ENCODE measurements at places on chromosomes 6 and 20.

- no peak for DNase-seq
Measured at GRCh38 chr6:127365874-127366273, 22.5 kb upstream of the ECHDC1 start.

DNA sequence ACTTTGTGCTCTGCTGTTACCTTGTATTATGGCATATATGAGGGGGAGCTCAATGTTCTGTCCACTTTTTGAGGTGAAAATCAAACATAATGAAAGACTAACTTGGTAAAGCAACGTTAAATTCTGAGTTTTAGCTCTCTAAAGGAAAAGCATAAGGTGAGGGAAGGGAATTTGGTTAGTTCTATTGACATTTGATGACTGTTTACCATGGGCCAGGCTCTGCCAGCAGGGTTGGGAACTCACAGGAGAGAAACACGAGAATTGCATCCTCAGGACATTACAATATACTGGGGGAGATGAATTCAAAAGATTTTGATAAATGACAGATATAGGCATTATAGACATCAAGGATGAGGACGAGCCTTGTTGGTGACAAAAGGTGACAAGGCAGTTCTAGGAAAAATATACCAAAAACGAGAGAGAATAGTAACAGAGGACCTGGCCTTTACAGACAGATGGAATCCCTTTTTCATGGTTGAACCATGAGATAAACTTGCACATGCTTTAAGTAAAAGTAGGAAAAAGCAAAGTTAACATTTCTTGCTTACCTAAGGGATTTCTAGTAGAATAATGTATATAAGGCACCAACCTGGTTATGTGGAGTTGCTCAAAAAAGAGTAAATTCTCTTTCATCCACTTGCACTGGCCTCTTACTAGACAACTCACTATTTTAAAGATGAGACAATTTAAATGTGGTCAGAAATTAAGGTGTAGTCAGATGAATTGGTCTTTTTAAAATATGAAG, 191.4 kb downstream of the NKAIN2 start:
- no peak for DNase-seq

DNA sequence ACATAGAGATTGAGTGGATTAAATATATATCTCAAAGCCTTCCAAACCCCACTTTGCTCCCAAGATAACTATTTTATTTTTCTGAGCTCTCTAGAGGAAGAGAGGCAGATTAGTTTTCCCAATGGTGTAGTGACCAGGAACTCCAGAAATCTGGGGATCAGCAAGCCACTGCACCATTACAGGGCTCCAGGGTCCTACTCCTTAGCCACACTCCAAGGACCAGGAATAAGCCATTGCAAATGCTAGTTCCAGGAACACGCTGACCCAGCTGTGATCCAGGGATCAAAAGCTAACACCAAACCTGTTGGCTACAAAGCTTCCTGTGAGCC, 97.7 kb upstream of the IYD start:
- DNase-seq = no peak

DNA sequence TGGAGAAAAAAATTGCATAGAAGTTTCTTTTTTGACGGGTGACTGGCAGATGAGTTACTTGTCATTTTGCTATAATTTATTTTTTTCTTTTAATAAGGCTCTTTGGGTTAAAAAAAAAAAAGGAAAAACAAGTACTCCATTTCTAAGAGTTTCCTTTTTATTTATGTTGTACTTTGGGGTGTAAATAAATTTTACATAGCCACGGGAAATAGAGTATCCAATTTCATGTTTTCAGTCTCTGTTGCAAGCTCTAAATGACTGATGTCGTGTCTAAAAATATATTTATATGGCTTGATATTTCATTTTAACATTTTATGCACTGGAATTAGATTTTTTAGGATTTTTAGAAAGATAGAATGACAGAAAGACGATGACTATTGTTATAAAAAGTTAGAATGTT, 3.4 kb downstream of the EYA4 start:
- no peak for DNase-seq

- no peak for DNase-seq
Measured at GRCh38 chr6:11495565-11496145, 41.9 kb upstream of the TMEM170B start.

DNA sequence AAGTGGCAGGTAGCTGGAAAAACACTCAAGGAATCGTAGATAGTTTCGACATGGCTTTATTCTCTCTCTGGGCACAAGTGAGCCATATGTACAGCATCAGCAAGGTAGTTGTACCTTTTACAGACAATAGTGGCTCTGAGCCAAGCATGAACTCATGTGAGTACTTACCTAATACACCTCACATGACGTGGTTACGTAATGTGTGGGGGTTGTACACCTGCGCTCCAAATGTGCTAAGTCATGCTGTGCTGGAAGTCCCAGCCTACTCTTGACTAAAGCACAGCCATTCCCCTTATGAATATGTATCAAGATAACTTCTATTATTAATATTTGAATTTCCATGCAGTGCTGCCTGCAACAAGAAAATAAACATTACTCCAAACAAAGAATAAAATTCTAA, 78.8 kb upstream of the HMGN3 start:
- DNase-seq = no peak

DNA sequence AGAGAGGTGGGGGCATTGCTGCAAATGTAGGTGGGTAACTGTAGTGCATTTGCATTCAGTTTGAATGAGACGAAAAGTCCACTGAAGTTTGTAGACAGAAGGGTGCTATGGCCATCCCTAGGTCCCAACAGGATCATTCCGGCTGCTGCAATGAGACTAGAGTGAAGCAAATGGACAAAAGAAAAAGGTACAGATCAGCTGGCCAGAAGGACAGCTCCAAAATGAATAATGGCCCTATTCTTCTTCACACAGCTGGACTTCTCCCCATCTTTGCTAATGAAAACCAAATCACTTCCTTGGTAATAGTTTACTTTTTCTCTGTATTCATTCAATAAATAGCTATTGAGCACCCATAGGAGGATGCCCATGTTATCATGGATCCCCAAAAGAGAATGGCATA, 56.4 kb upstream of the TPD52L1 start:
- no peak for DNase-seq

Measured in inflammatory macrophage treated with lipopolysaccharide for 1 hour (primary cell).